Stimulated activated CD8-positive, alpha-beta memory T cell treated with anti-CD3 and anti-CD28 coated beads, Interleukin-4, amount 100 ng/mL, for 24 hours (primary cell): ENCODE measurements at places on chromosomes 5 and 9.

DNA sequence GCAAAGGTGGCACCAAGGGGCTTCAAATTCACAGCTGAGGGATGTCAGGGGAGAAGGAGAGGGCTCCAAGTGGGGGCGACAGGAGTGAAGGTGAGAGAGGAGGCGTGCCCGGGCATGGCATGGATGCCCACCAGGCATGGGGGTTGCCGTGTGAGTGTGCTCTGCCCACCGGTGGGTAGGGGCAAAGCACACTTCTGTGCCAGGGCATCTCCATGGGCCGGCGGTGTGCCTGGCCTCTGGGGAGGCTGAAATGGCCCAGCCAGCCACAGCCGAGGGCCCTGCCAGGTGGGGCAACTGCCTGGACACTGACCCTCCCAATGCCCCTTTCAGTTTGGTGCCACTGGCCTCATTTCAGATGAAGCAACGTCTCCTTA, 14.0 kb upstream of the RNU6ATAC start:
- DNase-seq, result no peak

GRCh38 chr5:40869384-40869783, 28.2 kb downstream of the CARD6 start:
- DNase-seq, result no peak

- no peak for DNase-seq
Observed at GRCh38 chr5:10453545-10453944, 11.9 kb downstream of the ROPN1L start.

DNA sequence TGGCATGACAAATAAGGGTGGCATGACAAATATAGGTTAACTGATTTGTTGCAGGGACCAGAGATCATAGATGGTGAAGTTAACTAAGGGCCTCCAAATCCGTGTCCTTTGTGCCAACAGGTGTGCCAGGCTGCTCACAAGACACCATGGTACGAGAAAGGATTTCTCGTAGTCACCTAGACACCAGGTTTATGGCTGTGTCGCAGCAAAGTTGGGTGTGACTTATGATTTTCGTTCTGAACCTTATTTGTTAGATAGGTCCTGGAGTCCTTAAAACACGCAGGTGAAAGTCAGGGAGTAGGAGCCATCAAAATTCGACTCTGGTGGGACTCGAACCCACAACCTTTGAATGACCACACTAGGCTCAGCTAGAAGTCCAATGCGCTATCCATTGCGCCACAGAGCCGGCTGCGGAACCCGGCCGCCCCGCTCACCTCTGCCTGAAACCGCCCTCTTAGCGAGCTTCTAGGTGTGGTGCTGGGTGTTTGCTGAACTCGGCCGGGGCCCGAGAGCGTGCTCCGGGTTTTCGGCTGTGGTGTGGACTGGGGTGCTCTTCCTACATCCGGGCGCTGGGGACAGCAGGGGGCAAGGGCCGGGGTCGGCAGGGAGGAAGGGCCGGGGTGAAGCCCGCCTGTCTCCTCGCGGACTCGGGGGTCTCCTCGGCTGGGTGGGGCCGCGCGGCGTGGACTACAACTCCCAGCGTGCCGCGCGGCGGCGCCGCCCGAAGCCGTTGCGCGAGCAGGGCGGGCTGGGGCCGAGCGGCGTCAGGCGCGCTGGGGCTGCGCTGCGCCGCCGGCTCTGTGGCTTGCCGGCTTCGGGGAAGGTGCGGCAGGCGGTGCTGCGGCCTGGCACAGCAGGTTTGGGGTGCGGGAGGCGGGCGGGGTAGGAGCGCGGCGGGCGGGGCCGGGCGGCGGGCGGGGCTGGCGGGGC, at the start of gene SLC27A4:
SLC27A4 (plus strand) TSS at position 767 of the 930 bp plus-strand sequence. CDS start 2,606 bp downstream, outside the sequence.
- peak; percentile 74 for DNase-seq

DNA sequence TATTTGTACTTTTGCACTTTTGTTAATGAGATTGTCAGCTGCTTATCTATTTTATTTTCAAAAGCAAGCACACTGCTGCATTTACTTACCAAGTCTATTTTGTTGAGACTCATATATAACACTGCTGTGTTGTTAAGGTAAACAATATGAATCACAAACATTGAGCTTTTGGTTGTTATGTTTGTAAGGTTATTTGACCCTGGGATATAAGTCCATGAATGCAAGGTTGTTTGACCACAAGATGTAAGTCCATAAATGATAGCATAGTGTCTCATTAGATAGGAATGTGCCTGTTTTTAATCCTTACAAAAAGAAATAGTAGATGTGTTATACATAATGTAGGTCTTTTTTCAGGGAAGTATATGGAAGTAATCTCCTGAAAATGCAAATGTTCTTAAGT, 845.9 kb downstream of the CDH9 start:
- no peak for DNase-seq

GRCh38 chr5:78576376-78576775, 72.2 kb downstream of the LHFPL2 start:
- no peak for DNase-seq

DNA sequence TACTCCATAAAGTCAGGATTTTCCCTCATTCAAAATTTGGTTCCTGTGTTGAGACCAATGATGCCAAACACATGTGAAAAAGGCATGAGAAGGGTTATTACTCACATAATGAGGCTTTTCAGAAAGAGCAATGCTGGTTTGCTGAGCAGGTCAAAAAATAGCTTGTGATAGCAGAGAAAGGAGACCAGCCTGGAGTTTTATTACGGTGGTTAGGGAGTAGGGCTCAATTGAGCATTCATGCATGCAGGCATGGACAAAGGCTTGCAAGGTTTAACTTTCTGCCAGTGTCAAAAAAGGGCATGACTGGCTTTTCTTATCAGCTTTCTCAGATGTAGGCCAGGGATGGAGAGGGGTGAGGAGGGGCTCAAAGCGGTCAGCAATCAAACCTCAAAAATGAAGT, 628.3 kb downstream of the DNAH5 start:
- no peak for DNase-seq

DNA sequence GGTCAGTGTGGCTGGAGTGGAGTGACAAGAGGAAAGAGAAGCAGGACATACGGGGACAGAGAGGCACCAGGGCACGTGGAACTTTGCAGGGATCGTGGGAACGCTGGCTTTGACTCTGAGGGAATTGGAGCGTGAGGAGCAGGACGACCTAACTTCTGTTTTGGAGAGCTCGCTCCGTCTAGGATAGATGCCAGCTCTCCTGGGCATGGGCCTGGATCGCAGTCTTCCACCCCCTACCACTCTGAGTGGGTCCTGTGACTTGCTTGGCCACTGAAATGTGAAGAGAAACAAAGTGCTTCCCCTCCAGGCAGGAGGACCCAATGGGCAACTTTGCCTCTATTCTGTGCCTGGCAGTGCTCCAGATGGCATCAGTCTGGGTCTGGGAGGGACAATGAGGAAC, 8.7 kb upstream of the SH3PXD2B start:
- no peak for DNase-seq

- no peak for DNase-seq
Observed at GRCh38 chr5:14009575-14009974, 65.1 kb upstream of the DNAH5 start.

- DNase-seq, result no peak
Observed at GRCh38 chr9:132605387-132605786, 23.0 kb downstream of the BARHL1 start.

DNA sequence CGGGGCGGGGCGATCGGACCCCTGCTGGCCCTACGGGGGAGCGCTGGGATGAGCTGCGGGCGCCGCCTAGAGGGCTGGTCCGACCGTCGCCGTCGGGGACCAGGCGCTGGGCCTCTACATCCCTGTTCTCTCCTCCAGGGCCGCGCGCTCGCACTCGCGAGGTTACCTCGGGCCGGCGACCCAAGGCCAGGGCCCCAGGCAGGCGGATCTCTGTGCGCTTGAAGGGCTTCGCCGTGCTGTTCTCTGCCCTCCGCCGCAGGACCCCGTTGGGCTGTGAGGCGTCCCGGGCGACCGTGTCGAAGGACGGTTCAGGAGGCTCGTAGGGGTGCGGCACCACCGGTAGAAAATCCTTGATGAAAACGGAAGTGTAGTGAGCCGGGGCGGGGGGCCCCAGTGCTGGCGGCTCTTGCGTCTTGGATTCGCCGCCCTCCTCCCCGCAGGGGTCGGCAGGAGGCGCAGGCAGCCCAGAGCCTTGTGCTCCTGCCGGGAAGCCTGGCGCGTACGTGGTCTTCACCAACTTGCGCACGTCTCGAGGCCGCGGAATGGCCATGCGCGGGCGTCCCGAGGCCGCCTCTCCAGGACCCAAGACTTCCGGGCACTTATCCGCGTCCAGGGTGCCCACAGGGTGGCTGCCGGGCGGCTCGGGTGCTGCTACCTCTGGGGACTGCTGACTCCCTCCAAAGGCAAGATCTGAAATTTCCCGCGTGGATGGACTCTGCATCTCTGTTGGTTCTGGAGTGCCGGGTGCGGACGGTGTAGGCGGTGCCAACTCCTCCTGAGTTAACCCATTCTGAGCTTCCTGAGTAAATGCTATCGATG, 2.0 kb downstream of the PROB1 start:
- DNase-seq, result peak; percentile 71

DNA sequence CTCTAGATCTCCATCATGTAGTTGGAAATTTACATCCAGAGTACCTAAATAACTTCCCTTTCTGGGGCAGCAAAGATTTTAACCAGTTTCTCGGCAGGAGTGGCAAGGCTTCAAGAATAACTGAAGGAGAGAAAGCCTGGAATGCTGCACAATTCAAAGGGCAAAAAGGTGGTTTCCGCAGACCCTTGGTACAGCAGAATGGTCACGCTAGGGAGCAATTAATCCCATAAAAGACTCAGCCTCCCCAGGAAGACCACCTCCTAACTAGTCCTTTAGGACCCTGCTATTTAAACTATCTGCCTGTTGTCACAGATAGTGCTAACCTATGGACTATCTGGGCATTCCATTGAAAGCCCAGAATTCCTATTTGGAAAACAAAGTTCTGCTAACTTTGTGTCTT, 3.6 kb downstream of the HTR1A start:
- DNase-seq, result no peak

- DNase-seq, result no peak
Observed at GRCh38 chr9:110257097-110257841, 962 bp upstream of the TXN start.

- DNase-seq, result no peak
Observed at GRCh38 chr5:145838276-145838675, 3.1 kb upstream of the PRELID2 start.

DNA sequence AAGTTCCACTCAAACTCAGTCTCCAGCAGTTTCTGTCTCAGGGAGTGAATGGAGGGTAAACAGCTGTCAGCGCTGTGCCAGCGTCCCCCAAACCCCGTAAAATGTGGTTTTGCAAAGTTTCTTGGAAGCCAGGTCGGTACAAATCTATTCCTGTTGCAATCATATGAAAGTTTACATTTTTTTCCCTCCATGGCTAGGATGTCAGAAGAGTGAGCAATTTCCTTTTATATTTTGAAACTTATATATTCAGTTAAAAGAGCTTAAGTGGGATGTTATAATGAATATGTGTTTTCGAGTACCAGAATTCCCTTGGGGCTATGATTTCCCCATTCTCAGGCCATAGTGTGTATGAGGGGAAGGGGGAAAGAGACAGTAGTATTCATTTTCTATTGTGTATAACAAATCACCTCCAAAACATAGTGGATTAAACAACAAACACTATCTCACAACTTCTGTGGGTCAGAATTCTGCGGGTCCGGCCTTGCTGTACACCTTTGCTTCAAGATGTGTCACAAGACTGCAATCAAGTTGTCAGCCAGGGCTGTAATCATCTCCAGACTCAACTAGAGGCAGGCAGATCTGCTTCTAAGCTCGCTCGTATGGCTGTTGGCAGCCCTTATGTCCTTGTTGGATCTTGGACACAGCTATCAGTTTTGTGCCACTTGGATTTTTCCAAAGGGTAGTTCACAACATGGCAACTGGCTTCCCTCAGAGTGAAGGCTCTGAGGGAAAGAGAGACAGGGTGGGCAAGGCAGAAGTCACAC, 107.4 kb downstream of the SNX18 start:
- no peak for DNase-seq

GRCh38 chr5:92513067-92513466, 1068.0 kb downstream of the NR2F1-AS1 start:
- no peak for DNase-seq

GRCh38 chr5:132871459-132872284, 1.8 kb upstream of the LEAP2 start:
- no peak for DNase-seq

GRCh38 chr9:115306865-115307264, 188.9 kb upstream of the TNC start:
- no peak for DNase-seq

- no peak for DNase-seq
Observed at GRCh38 chr5:133467335-133467779, 145.0 kb downstream of the FSTL4 start.

- no peak for DNase-seq
Observed at GRCh38 chr9:130431536-130432303, 13.0 kb upstream of the ASS1 start.
